ENCODE measurements at places on chromosomes 2 and 18.
A peak's percentile ranks its signal among the peaks of the same experiment; 100 is the strongest.

- no peak for DNase-seq
These were observed 68.0 kb downstream of the NPAS2 start for GRCh38 chr2:100887713-100888495.

GRCh38 chr2:68912732-68913131, 40.0 kb downstream of the GKN2 start:
- DNase-seq: peak; percentile 35

DNA sequence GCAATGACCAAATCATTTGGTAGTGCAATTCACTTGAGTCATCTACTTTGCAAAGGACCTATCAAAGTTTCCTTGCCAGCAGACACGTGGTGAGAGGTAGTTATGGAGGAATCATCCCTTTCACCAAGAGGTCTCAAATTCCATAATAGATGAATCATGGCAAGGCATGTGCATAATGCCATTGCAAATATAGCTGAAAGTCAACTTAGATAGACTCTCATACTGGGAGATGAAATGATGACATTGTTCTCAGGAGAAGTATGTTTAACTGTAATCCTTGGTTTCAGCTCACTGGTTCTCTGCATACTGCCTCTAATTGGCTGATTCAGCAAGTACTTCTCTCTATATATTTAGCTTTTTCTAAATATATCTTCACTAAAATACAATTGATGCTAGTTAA, 57.2 kb downstream of the CALCRL start:
- DNase-seq: no peak

DNA sequence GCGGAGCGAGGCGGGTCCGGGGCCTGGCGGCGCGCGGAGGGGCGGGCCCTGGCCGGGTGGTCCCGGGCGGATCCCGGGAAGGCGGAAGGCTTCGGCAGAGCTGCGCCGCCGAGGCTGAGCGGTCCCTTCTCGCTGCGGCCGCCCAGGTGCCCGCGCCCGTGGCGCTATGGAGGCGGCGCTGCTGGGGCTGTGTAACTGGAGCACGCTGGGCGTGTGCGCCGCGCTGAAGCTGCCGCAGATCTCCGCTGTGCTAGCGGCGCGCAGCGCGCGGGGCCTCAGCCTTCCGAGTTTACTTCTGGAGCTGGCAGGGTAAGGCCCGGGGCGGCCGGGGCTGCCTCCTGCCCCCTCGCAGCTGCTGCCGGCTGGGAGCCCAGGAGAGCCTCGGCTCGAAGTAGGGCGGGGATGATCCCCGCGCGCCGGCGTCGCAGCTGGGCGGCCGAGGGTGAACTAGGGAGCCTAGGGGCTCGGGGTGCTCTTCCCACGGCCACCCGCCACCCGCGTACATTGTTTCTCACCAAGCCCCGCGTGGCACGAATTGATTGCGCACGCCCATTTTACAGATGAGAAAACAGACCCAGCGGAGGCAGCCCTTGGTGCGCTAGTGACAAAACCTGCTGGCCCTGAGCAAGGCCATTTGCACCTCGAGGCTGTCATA, at the start of gene SLC66A3:
TSS of gene SLC66A3 (plus strand) at position 87 of the 655 bp plus-strand sequence. CDS start at position 167, 80 bp downstream.
- no peak for DNase-seq

GRCh38 chr2:1929962-1930361, 185.6 kb upstream of the PXDN start:
- no peak for DNase-seq

DNA sequence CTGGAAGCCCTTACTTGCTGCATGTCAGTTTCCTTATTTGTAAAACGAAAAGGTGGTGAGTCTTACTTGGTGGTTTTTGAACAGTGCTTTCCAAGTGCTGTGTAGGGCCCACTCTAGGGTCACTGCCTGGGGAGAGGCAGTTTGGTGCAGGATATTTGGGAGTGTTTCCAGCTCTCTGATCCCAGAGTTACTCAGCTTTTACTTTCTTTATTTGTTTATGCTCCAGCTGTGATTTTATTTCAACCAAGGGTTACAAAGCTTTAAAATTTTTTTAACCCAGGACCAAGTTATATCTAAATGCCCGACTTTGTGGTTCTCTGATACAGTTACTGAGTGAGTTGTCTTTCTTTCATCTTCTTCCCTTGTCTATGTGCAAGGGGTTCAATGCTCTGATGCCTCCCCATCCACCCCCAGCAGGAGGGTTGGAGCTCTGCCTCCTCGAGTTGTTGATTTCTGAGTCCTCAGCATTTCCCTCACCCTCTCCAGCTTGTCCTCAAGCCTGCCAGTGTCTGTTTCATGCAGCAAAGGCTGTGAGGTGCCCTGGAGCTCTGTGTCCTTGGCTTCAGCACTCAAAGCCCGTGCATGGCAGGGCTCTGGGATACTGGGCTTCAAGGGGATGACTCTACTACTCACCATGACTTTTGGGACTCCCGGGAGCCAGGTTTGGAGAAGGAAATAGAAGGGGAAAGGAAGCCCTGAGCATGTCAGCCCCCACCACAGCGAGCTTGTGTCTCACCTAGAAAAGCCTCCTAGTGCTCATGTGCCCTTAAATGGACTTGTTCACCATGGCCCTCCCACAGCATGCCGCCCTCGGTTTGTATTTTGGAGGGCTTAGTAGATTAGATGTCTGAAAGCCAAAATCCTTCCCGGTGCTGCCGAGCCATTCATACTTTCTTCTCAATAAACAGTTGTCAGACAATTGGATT, 236.8 kb downstream of the SETBP1 start:
- no peak for DNase-seq
